Suppressor macrophage (primary cell): ENCODE measurements at places on chromosomes 16 and 17.

- peak; percentile 33 for DNase-seq
Observed at GRCh38 chr16:56226845-56227525, 35.7 kb downstream of the GNAO1 start.

DNA sequence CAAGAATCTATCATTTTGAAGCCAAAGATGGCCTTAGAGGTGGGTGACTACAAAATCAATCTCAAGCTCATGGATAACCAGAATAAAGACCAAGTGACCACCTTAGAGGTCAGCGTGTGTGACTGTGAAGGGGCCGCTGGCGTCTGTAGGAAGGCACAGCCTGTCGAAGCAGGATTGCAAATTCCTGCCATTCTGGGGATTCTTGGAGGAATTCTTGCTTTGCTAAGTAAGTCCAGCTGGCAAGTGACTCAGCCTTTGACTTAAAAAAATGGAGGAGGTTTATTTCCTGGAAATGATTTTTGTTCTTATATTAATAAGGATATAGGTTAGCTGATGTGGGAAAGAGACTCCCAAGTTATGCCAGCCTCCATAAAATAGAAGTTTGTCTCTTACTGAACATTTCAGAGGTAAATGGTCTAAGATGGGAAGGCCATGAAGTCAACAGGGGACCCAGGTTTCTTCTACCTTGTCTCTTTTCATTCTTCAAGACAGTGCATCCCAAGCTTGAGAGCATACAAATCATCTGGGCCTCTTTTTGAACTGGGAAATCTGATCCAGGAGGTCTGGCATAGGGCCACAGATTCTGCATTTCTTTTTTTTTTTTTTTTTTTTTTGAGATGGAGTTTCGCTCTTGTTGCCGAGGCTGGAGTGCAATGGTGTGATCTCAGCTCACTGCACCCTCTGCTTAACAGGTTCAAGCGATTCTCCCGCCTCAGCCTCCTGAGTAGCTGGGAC lies 19.8 kb upstream of the TANGO6 start:
- no peak for DNase-seq

DNA sequence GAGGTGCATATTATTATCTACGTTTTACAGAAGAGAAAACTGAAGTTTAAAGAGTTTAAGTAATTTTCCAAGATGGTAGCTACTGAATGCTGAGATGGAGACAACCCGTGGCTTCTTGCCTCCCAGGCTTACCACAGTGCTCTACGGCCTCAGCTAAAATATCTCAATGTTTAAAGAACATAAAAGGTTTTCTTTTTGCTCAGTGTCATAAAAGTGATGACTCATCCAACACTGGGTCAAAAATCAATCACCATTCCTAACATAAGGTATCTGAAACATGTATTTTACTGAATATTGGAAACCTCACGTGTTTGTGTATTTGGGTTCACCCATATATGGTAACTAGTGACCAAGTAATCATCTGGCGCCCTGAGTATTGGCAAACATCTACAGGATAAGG lies 18.4 kb downstream of the ABCA9 start:
- DNase-seq: no peak

- DNase-seq: peak; percentile 97
Observed at GRCh38 chr16:19113577-19114358, at the start of gene ITPRIPL2. TSS of gene ITPRIPL2 (plus strand) at chr16:19113964. CDS start at chr16:19114462, 498 bp downstream.

- no peak for DNase-seq
Observed at GRCh38 chr16:52308051-52308450, 238.9 kb downstream of the TOX3 start.

- no peak for DNase-seq
Observed at GRCh38 chr16:12340151-12340733, 363.7 kb downstream of the SNX29 start.

DNA sequence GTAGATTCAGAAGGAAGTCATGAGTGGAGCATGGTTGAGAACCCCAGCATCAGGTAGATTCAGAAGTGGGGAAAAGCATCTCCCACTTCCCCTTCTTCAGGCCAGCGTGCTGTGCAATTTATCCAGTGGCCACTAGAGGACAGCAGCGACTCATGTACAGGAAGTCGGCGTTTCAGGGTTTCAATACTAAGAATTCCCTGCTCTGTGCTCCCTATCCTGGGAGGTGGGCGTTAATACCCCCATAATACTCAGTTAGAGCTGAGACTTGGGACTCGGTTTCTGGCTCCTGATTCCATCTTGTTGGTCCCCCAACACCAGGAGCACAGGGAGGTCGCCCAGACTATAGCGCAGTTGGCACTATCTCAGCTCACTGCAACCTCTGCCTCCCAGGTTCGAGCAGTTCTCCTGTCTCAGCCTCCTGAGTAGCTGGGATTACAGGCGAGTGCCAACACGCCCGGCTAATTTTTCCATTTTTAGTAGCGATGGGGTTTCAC lies 75.3 kb upstream of the AMZ2 start:
- peak; percentile 86 for DNase-seq

GRCh38 chr16:87533061-87533460 lies 40.2 kb upstream of the ZCCHC14 start:
- DNase-seq: no peak
